ENCODE measurements at places on chromosomes 3 and 15. TPM values are rescaled to one million over a fixed set of nuclear protein-coding genes. Genes with fewer than 3 reads are reported as not detected.

ROBO2 gene
- total RNA-seq, result 0.45 TPM

EPHA3 gene
- 0.15 TPM for total RNA-seq

GABRR3 gene
- total RNA-seq, result not detected

THPO gene
- not detected for total RNA-seq

ARRDC4 gene
- total RNA-seq, result 6.5 TPM

CD200 gene
- total RNA-seq, result 5.0 TPM

ZNF620 gene
- total RNA-seq, result 0.67 TPM

DUOX2 gene
- total RNA-seq, result not detected

C2CD4B gene
- total RNA-seq, result not detected

DPH6 gene
- total RNA-seq, result 8.7 TPM

GPR87 gene
- total RNA-seq, result 0.17 TPM

CCR4 gene
- not detected for total RNA-seq

ZNF654 gene
- total RNA-seq, result 1.8 TPM

BFSP2 gene
- total RNA-seq, result not detected

LMAN1L gene
- not detected for total RNA-seq

BSN gene
- total RNA-seq, result 0.17 TPM

RGMA gene
- total RNA-seq, result 5.7 TPM

ABTB1 gene
- total RNA-seq, result 9.1 TPM

MESP2 gene
- total RNA-seq, result 1.3 TPM
